Renal pelvis (tissue), 12 donors: ENCODE measurements at places on chromosomes 7 and 10.

DNA sequence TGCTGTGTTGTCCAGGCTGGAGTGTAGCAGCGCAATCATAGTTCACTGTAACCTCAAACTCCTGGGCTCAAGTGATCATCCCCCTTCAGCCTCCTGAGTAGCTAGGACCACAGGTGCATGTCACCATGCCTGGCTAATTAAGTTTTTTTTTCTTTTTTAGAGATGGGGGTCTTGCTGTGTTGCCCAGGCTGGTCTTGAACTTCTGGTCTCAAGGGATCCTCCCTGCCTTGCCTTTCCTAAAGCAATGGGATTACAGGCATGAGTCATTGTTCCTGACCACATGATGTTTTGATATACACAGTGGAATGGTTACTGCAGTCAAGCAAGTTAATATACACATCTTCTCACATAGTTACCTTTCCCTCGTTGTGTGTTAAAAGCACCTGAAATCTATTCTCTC, 140.3 kb downstream of the GPR85 start:
- no peak for DNase-seq

- DNase-seq, result no peak
These were observed 13.1 kb downstream of the PHKG1 start for GRCh38 chr7:56079450-56080185.

GRCh38 chr7:18824157-18824556, 293.3 kb downstream of the TWIST1 start:
- DNase-seq, result no peak

- no peak for DNase-seq
These were observed 11.4 kb upstream of the ZNF12 start for GRCh38 chr7:6718124-6718523.

DNA sequence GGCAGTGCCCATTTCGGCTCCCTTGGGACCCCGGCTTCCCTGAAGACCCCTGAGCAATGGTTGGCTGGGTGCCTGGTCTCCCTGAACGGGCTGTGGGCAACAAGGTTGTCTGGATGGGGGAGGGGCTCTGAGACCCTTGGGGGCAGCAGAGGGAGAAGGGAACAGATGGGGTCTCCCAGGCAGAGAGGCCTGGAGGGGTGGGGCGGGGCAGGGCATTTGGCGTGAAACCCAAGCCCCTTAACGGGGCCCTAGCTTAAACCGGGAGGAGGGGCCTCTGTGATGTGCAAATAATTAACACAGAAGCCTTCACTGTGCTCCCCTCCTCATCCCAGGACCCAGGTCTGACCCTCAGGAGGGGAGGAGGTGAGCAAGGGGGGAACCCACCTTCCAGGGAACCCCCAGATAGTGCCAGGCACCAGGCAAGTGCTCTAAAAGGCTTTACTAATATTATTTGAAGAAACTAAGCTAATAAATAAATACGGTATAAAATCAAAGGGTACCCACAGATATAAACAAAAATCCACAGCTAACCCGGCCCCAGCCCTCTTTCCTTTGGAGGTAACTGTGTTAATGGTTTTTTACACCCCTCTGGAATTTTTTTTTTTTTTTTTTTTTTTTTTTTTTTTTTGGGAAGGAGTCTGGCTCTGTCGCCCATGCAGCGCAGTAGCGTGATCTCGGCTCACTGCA, 170.8 kb downstream of the RNF216 start:
- no peak for DNase-seq

DNA sequence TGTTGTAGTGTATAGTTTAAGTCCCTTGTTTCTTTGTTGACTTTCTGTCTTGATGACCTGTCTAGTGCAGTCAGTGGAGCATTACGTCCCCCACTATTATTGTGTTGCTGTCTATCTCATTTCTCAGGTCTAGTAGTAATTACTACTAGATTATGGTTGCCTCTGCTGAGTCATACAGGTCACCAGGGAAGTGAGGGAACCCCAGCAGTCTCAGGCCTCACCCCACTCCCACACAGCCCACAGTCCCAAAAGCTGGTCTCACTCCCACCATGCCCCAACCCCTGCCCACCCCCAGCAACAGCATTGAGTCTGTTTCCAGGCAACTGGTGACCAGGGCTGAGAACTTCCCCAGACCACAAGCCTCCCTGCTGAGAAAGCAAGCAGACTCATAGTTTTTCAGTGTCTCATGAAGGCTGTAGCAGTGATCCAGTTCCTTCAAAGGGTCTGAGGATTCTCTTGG, 88.0 kb downstream of the PLXDC2 start:
- no peak for DNase-seq

GRCh38 chr7:16078076-16078952, 343.0 kb downstream of the CRPPA start:
- DNase-seq, result peak; percentile 71

DNA sequence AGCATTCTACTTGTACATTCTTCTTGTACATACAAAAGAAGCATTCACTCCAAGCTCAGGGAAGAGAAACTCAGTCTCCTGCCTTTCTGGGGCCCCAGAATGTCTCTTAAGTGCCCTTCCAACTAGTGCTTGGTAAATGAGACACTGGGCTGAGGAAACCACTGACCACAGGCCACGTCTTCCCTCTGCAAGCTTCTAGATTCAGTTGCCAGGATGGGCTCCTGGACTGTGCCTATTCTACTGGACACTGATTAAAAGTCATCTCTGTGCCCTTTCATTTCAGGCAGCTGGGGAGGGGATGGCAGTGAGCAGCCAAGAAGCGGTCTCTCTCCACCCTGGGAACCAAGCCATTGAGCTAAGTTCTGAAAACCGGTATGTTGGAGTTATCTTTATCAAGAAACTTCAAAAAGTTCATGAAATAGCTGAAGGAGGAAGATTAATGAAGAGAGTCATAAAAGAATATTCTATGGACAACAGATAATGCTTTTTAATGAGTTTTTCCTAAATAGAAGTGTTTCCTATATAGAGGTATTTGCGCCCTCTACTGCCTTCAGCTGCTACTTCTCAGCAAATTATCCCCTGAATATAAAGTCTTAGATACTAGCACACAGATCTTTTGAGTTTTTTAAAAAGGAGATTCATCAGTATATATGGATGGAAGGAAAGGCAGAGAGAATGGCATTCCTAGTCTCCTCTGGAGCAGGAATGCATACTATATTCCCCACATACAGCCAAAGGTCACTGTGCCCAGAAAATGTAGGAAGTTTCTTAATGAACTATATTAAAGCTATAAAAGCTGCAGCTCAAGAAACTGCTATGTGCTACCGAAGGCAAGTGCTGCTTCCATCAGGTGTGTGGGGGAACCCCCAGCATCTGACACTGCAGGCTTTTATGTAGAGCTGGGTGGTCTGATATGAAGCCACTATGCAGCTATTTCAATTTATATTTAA, 8.4 kb upstream of the IFIT1B start:
- no peak for DNase-seq

DNA sequence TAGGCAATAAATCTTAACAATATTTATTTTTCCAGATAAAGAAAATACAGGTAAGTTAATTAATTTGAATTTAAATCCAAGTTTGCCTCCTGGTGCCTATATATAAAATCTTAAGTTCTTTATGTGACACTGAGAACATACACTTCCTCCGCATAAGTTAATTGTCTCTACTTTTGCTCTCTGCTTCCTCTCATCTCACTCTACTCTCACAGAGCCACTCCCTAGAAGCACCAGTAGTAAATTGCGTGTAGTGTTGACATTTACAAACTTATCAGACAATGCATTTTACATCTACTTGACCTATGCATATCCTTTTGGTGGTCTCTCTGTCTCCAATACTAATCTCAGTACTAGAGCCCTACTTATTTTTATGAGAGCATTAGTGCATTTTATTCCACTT, 144.5 kb downstream of the ETV1 start:
- DNase-seq, result no peak

GRCh38 chr7:24971333-24972165, 8.4 kb downstream of the OSBPL3 start:
- DNase-seq, result no peak

GRCh38 chr10:70308121-70309060, 24.6 kb upstream of the NPFFR1 start:
- DNase-seq, result no peak

DNA sequence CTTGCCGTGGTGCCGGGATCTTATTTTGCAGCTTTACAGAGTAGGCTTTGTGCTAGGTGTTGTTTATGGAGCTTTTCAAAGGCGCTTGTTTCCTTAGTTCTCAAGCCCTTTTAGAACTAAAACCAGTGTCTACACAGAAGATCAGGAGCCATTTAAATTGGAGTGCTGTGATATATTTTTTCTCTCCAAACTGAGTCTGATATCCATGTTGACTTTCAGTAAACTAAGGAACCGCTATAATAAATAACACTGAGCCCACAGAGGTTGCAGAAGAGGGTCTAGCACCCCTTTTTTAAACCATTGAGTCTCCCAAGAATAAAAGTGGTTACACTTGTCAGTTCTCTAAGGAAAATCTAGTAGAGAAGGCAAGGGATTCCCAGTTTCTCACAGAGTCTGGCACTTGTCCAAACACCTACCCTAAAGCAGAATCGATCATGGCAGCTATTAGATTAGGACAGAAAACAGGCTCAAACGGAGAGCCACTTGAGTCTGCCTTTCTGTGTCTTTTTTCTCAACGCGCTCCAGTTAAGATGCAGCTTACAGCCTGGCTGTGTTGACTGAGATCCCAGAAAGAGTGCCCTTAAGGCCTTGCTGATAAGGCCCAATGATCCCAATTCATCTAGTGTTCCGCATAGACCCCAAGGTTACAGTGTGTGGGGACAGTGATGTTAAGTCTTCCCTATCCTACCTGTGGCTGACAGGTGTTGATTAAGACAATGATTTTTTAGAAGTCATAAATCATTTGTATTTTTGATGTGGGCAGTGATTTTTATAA, 804 bp downstream of the TMEM106B start:
- DNase-seq, result peak; percentile 24

DNA sequence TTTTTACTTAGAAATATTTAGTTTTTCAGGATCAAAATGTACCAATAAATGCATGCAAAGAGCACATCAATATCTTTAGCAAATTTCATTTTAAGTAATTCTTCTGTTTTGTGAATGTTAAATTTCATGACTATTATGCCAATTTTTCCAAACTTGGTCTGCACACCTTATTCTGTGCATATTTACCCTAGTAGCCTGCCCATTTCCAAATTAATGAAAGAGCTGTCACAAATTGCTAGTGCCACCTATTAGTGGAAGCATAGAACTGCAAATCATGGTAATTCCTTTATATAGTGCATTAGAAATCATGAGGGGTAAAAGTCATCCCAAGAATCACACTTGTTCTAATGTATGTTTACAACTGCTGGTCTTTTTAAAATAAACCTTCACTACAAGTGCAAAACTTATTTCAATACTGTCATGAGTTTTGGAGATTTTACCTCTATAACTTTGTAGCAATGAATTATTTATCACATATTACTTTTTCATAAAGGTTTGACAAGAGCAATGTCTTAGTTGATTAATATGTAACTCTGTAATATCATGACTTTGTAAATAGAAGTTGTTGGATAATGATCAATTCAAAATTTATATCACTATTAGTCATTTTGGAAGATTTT, 5.7 kb downstream of the SEMA3A start:
- DNase-seq, result no peak
